ENCODE measurements at places on chromosomes 16 and 17.

DNA sequence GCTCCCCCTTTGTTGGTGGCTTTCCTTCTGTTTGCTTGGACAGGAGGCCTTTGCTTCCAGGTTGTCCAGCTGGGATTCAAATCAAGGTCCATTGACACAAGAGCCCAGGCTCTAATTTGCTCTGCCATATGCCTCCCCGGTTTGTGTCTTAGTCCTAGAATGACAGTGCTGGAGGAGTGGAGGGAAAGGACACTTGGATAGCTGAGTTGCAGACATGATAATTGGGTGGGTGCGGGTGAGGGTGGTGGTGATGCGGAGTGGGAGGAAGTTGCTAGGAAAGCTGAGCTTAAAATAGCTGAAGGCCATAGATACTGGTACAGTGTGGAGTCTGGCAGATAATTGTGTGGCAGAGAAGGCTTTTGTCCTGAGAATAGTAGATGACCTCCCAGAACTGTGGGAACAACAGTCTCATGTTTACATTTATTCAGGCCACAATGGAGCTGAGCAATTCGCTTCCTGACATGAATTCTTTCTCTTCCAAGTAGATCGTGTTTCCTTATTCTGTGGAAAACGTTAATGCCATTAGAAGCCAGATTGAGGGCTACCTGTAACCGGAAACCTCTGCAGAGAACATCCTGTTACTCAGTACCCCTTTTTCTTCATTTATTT, 23.8 kb downstream of the SEC14L1 start:
- no peak for DNase-seq

DNA sequence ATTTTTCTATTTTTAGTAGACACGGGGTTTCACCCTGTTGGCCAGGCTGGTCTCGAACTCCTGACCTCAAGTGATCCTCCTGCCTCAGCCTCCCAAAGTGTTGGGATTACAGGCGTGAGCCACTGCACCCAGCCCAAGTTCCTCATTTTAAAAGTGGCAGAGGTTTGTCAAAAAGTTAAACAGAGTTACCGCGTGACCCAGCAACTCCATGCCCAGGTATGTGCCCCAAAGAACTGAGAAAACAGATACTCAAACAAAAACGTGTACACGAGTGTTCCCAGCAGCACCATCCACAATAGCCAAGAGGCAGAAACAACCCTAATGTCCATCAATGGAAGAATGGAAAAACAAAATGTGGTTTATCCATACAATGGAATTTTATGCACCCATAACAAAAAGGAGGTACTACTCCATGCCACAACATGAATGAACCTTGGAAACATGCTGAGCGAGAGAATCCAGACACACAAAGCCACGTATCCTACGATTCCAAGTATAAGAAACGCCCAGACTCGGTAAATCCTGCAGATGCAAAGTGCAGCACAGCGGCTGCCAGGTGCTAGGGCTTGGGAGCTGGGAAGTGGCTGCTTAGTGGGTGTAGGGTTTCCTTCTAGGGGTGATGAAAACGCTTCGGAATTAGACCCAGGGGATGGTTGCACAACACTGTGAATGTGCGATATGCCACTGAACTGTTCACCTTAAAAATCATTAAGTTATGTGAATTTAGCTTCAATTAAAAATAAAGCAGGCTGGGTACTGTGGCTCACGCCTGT, 24.8 kb downstream of the ADCY9 start:
- DNase-seq, result no peak

DNA sequence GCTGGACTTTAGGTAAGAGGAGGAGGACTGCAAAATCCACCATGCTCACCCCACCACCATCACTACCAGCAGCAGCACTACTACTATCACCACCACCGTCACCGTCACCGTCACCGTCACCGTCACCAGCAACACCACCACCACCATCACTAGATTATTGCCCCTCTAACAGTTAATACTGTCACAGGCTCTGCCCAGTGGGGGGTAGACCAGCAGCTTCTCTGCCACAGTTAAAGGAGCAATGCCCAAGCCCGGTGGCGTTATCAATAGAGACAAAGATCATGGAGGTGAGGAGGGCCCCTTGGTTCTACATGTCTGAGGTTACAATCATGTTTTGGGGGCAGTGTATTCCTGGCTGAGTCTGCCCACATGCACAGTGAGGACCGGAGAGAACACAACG, 184.4 kb upstream of the DYNLRB2 start:
- no peak for DNase-seq

DNA sequence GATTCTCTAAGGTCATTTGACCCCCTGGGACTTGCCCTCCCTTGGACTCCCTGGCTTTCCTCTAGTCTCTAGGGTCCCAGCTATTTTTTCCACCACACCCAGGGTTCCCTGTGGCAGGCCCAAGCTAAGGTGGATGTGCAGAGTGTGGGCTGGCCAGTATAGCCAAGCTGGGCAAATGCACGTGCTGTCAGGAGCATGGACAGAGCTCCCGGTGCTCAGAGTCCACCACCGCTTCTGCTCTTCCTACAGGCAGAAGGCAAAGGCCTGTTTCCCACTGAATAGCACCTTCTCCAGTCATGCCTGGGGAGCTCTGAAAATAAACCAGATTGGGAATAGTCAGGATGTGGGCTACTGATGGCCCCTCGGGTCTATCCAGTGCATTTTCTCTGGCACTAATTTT, 53.3 kb downstream of the GNAO1 start:
- DNase-seq, result no peak

DNA sequence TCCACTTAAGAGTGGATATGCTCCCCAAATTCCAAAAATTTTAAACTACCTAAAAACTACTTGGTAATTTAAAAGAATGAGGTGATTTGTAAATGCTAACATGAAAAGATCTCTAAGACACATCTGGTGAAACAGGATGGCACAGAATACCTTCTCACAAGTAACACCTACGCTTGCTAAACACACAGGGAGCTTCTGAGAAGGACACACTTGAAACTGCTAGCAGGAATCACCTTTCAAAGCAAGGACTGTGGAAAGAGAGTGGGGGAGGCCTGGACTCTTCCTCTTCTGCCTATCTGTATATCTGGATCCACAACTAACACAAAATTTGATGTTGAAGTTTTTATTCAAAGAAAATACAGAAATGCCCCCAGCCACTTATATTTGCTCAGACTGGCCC, 52.4 kb downstream of the CYTH1 start:
- DNase-seq, result no peak

DNA sequence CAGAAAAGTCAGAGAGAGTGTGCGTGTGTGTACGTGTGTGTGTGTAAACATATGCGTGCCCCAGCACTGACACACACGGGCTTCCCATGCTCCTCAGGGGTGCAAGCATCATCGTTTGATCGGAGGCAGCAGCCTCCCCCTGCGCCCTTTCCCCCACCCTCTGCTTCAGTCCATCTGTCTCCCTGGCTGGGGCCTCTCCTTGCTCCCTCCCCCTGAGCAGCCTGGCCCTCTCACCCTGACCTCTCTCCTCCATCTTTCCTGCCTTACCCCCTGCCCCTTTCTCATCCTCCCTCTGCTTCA, 4.4 kb downstream of the STX1B start:
- DNase-seq, result no peak

GRCh38 chr17:34487626-34488025, 91.8 kb upstream of the TMEM132E start:
- no peak for DNase-seq

DNA sequence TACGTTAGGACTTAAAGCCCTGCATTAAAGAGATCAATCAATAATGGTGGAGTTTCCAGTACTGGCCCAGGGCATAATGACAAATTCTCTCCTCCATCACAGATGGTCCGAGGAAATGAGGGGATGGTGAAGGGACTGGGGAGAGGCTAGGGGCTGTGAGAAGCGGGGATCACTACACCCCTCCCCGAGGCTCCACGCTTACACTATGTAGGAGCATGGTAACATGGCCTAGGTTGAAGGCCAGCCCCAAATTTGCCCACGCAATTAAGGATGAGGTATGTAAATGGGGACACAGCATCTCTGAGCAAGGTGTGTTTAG, 8.0 kb upstream of the AKTIP start:
- no peak for DNase-seq

DNA sequence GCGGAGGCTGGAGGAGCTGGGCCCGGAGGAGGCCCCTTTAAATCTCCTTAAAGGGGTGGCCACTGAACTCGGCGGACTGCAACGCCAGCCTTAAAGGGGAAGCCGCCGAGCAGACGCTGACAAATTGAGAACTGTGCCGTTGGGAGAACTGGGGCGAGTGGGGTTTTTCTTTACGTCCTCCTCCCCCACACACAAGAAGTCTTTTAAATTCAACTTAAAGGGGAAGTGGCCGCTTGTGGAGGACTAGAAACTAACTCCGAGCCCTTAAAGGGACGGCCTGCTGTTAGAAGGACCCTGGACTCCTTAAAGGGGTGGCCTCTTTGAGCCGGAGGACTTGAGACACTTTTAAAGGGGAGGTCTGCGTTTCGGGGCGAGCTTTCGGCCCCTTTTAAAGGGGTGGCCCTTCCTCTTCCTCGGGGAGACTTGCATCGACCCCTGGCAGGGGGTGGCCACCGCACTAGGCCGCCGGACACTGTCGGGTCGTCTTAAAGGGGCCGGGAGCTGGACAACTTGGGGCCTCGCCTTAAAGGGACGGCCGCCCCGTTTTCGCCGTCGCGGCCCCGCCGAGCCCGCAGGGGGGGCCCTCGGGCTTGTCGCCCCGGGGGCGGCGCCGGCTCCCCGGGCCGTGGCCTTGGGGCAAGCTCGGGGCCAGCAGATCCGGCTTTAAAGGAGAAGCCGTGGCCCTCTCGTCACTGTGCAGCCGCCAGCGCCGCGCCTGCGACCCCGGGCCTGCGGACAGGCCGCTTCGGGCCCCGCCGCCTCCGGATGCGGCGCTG, 688 bp downstream of the FBRS start:
- DNase-seq, result no peak
